ENCODE measurements at places on chromosomes 16 and 17.
A peak's percentile ranks its signal among the peaks of the same experiment; 100 is the strongest.

DNA sequence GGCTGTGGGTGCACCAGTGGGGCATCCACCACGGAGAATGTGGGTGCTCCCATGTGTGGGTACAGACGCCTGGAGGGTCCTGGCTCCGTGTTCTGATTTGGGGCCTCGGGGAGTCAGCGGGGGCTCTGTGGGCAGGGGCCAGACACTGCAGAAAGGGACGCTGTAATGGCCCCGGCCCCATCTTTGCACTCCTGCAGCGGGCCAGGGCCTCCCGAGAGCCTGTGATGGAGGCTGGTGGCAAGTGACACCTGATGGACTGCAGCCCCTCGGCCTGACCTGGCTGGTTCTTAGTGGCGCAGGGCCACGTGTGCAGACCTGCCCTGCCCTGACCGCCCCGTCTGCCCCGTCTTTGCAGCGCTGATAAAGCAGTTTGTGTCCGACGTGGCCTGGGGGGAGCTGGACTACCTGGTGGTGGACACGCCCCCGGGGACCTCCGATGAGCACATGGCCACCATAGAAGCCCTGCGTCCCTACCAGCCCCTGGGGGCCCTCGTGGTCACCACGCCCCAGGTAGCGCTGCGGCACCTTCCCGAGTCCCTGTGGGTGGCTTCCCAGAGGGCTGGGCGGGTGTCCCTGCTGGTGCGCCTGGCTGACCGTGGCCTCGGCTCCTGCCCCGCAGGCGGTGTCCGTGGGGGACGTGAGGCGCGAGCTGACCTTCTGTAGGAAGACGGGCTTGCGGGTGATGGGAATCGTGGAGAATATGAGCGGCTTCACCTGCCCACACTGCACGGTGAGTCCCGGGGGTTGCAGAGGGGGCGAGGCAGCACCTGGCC lies 4.7 kb downstream of the NUBP2 start:
- DNase-seq = no peak

GRCh38 chr16:73288520-73288919 lies 240.6 kb upstream of the ZFHX3 start:
- no peak for DNase-seq

- no peak for DNase-seq
Observed at GRCh38 chr16:68005786-68006286, 6.6 kb upstream of the DPEP2 start.

DNA sequence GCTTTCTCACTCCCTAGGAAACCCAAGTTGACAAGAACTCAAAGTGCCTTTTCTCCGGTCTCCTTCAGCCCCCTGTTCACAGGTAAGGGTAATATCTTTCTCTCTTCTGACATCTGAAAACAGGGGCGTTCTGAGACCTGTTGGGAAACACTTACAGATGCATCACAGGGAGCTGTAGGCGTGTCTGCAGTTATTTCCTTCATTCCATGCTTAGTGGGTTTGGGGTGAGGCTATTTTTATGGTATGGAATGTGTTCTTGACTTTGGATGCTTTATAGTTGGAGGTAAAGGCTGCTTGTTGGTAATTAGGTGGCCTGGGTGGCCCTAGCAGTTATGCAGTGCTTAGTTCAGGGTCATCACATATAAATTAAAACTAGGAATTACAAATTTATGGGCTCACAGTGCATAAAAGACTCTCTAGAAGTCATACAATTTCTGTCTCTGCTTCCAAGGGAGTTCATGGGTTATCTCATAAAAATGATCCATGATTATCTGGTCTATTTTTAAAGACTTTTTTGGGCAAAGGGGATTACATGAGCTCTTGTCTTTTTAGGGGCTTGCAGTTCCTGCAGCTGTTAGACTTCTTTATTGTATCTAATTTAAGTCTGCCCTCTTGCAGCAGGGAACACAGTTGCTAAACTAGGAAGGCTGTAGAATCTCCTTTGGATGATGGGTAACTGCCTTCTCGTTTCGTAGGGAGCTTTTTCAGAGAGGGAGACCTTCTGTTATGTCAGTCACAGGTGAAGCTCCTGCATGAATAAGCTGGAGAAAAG lies 10.2 kb downstream of the SOCS7 start:
- DNase-seq = no peak

- no peak for DNase-seq
Observed at GRCh38 chr17:8160741-8161221, 2.0 kb downstream of the VAMP2 start.

DNA sequence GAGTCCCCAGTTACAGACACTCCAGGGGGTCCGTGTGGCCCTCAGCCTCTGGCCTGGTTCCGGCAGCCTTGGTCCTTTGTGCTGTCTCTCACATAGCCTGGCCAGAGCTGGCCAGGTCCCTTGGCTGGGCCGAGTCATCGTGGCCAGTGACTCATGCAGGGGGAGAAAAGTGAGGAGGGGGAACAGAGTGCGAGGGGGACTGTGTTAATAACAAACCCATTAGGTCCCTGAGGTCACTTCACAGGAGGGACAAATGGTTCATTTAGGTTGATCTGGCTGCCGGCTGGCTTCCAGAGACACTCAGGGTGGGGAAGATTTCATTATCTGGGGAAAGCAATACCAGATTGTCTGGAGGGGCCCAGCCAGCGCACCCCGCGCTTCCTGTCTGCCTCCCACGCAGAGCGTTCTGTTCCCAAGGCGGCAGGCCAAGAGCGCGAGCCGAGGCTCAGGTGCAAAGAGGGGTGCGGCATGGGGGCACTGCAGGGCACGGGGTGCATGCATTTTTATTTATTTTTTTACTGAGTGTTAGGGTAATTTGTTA lies 223.1 kb downstream of the SEC14L1 start:
- no peak for DNase-seq

GRCh38 chr17:14381606-14382005 lies 80.7 kb downstream of the HS3ST3B1 start:
- no peak for DNase-seq

DNA sequence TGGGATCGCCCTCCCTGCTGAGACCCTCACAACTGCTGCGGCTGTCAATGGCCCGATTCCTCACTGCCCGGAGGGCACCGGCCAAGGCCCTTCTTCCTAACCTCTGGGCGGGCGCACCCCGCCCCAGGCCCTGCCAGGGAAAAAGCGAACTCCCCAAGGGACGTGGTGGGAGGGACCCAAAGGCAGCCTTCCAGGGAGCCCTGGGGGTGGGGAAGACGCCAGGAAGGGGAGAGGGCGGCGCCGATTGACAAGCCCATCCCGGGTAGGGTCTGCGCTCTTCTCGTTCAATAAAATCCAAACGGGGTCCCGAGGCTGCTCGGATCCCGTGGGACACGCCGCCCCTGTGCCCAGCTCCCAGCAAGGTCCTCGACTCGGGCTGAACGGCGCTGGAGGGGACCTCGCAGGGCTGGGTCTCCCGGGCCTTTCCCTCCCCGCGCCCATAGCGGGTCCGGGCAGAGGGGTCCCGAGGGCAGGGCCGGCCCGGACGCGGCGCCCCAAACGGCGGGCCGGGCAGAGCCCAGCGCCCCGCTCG lies 416 bp downstream of the KIFC3 start:
- DNase-seq = peak; percentile 64

GRCh38 chr17:79114458-79115301 lies 40.1 kb downstream of the ENGASE start:
- DNase-seq = no peak

GRCh38 chr16:27483088-27483437 lies 66.7 kb downstream of the GTF3C1 start:
- DNase-seq = no peak

- DNase-seq = no peak
Observed at GRCh38 chr17:36937001-36937958, at the start of gene LHX1. TSS of gene LHX1 (plus strand) at chr17:36937475. CDS start at chr17:36938198, 723 bp downstream.

Data from HTR-8/SVneo (cell line).